ENCODE measurements at places on chromosomes 3 and 15.

- no peak overlapping the region for H3K4me3 ChIP-seq
- no peaks in the 10 kb centered on the region for H3K27me3 ChIP-seq
- H3K36me3 ChIP-seq = no peaks in the 10 kb centered on the region
- H3K27ac ChIP-seq = no peak overlapping the region
- peak; percentile 6 for DNase-seq
- no peaks in the 10 kb centered on the region for H3K4me1 ChIP-seq
Observed at GRCh38 chr3:10744098-10744465, 71.9 kb upstream of the SLC6A11 start.

DNA sequence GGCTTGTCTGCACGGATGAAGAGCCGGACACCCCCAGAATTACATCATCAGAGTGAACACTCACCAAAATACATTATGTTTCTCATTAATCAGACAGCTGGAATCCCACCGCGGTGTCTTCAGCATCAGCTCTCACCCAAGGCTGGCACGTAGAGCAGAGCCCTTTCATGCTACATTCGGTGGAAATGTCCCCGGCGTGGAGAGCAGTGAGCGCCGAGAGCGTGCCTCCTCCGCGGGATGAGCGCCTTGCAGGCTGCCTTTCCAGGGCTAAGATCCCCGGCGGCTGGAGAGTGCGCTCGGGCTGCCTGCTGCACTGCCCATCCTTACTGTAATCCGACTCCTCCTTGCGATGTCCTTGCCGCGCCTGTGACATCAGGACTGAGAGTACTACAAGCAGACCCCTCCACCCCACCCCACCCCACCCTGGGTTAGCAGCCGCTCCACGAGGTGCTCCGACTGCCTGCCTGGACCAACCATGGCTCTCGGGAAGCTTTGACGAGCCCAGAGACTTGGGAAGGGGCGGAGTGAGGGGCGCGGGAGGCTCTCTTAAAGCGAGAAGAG, at the start of gene ZNF385D:
TSS of gene ZNF385D (minus strand) at position 380 of the 561 bp plus-strand sequence. CDS start at position 86, 294 bp downstream.
- DNase-seq = no peak
- H3K4me1 ChIP-seq = no peaks in the 10 kb centered on the region
- no peak within 1 kb of the TSS for H3K4me3 ChIP-seq
- no peak within 1 kb of the TSS for H3K27ac ChIP-seq

- no peak overlapping the region for H3K4me3 ChIP-seq
- H3K27ac ChIP-seq = no peak overlapping the region
- peaks cover 16% of the 10 kb centered on the region for H3K4me1 ChIP-seq
- H3K27me3 ChIP-seq = no peaks in the 10 kb centered on the region
- H3K36me3 ChIP-seq = no peaks in the 10 kb centered on the region
Observed at GRCh38 chr3:102673271-102674115, 238.7 kb downstream of the ZPLD1 start.

- no peaks in the 10 kb centered on the region for H3K36me3 ChIP-seq
- peaks cover 38% of the 10 kb centered on the region for H3K4me1 ChIP-seq
- H3K4me3 ChIP-seq = no peak overlapping the region
- peak overlapping the region; percentile 74 for H3K27ac ChIP-seq
- H3K27me3 ChIP-seq = no peaks in the 10 kb centered on the region
Observed at GRCh38 chr3:159978353-159978752, 10.3 kb upstream of the IL12A start.

- no peaks in the 10 kb centered on the region for H3K36me3 ChIP-seq
- no peak overlapping the region for H3K27ac ChIP-seq
- H3K27me3 ChIP-seq = peaks cover 4% of the 10 kb centered on the region
- H3K4me3 ChIP-seq = no peak overlapping the region
- no peaks in the 10 kb centered on the region for H3K4me1 ChIP-seq
Observed at GRCh38 chr3:135908225-135908624, 57.3 kb upstream of the PPP2R3A start.

DNA sequence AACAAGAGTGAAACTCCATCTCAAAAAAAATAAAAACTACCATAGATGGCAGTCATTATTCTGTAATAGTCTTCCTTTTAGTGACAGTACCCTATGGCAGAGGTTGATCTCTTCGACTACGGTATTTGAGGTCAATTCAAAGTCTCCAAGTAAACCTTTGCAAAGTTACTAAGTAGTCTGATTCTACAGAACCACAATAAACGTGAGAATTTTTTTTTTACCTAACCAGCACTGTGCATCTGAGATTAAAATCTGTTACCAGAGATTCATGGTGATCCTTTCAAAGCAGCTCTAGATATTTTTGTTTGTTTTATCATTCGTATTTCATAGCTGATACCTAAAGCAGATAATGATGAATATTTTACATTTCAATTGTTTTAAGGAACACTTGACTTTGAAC, 86.6 kb upstream of the CHD2 start:
- no peaks in the 10 kb centered on the region for H3K36me3 ChIP-seq
- no peak overlapping the region for H3K27ac ChIP-seq
- no peak for DNase-seq

GRCh38 chr15:20356911-20357480, 184.6 kb downstream of the GOLGA6L6 start:
- no peaks in the 10 kb centered on the region for H3K4me1 ChIP-seq
- no peak for DNase-seq
- no peaks in the 10 kb centered on the region for H3K27me3 ChIP-seq
- no peak overlapping the region for H3K4me3 ChIP-seq

- H3K27ac ChIP-seq = no peak overlapping the region
- peaks cover 53% of the 10 kb centered on the region for H3K4me1 ChIP-seq
- no peak overlapping the region for H3K4me3 ChIP-seq
- no peaks in the 10 kb centered on the region for H3K27me3 ChIP-seq
Observed at GRCh38 chr15:74378848-74379247, 11.4 kb upstream of the CYP11A1 start.

- no peak overlapping the region for H3K4me3 ChIP-seq
- DNase-seq = no peak
- no peaks in the 10 kb centered on the region for H3K27me3 ChIP-seq
- H3K36me3 ChIP-seq = no peaks in the 10 kb centered on the region
- H3K27ac ChIP-seq = no peak overlapping the region
Observed at GRCh38 chr15:93645594-93645993, 556.6 kb upstream of the RGMA start.

- no peak overlapping the region for H3K4me3 ChIP-seq
- no peak for DNase-seq
- no peak overlapping the region for H3K27ac ChIP-seq
- no peaks in the 10 kb centered on the region for H3K27me3 ChIP-seq
- H3K4me1 ChIP-seq = no peaks in the 10 kb centered on the region
- no peaks in the 10 kb centered on the region for H3K36me3 ChIP-seq
Observed at GRCh38 chr3:31213869-31214486, 318.7 kb upstream of the STT3B start.

Measured in HepG2 (cell line).